ENCODE measurements at places on chromosomes 2 and 18.

DNA sequence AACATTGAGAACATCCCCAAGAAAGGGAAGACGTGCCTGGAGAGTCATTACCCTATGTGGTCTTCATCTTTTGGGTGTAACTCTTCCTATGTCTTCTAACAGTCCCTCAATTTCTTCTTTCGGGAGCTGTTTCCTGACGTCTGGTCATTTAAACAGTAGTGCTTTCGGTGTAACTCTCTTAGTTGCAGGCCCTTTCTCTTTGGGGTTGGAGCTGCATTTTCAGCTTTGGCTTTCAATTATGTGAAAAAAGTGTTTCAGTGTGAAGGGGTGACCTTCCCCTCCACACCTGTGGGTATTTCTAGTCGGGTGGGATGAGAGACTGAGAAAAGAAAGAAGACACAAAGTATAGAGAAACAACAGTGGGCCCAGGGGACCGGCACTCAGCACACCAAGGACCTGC lies 105.9 kb downstream of the CERS6 start:
- DNase-seq: no peak

- DNase-seq: no peak
Observed at GRCh38 chr2:188114014-188114413, 177.7 kb upstream of the GULP1 start.

GRCh38 chr2:898319-898718 lies 52.3 kb upstream of the SNTG2 start:
- DNase-seq: no peak

- DNase-seq: no peak
Observed at GRCh38 chr2:176280867-176281658, 11.8 kb downstream of the MTX2 start.

DNA sequence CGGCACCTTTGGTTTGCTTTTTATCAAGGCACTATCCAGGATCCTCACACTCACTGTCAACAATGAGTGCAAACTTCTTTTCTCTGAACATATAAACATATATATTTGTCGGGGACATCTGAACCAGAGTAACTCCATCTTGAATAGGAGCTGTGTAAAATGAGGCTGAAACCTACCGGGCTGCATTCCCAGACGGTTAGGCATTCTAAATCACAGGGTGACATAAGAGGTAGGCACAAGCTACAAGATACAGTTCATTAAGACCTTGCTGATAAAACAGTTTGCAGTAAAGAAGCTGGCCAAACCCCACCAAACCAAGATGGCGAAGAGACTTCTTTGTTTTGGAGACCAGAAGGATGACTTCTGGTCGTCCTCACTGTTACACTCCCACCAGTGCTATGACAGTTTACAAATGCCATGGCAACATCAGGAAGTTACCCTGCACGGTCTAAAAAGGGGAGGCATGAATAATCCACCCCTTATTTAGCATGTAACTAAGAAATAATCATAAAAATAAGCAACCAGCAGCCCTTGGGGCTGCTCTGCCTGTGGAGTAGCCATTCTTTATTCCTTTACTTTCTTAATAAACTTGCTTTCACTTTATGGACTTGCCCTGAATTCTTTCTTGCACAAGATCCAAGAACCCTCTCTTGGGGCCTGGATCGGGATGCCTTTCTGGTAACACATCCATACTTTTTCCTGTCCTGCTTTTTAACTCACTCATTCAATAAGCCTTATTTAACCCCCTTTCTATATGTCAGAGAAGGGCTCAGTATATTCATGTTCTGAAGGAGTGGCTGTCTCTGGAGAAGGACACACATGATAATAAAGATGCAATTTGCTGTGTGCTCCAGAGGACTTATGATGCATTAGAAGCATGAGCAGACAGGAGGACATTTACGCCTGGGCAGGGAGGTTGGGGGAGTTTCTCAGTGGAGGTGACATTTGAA lies 65.4 kb downstream of the TACR1 start:
- DNase-seq: no peak

- DNase-seq: no peak
Observed at GRCh38 chr2:101858910-101859309, 132.8 kb upstream of the IL1R2 start.

DNA sequence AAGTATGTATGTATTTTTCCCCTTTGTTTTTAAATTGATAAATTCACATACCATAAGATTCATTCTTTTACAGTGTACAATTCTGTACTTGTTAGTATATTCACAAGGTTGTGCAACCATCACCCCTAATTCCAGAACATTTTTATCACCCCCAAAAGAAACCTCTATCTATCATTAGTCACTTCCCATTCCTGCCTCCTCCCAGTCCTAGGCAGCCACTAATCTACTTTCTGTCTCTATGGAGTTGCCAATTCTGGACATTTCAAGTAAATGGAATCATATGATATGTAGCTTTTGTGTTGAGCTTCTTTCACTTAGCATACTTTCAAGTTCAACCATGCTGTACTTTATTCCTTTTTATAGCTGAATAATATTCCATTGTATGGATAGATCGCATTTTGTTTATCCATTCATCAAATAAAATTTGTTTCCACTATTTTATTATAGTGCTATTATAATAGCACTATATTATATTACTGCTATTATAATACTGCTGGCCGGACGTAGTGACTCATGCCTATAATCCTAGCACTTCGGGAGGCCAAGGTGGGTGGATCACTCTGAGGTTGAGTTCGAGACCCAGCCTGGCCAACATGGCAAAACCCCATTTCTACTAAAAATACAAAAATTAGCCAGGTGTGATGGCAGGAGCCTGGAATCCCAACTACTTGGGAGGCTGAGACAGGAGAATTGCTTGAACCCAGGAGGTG lies 10.9 kb downstream of the STARD7 start:
- no peak for DNase-seq

DNA sequence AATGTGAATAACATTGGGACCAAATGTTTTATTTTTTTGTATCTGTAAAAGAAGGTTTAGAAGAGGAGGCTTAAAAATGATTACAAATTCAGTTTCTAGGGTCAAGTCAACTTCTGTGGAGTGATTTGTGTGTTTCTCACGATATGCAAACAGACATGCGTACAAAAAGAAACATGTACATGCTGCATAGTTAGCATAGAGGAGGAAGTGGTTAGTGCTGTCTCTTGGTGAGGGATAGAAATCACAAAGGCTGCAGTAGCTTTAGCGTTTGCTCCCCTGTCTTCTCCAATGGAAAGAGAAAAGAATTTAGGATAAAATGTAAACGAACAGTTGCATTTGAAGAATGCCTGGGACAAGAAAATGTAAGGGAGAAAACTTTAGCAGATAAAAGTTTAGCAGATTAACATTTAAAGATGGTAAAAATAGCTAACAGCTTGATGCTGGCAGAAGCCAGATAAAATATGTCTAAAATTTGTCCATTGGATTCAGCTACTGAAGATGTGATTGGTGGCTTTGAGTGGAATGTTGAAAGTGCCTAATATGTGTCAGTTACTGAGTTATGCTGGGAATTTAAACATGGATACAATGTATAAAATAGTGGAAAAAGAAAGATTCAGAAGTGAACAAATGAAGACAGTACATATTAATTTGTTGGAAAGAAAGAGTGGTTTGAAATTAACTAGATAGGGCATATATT lies 44.9 kb downstream of the MALT1 start:
- peak; percentile 58 for DNase-seq

- DNase-seq: no peak
Observed at GRCh38 chr2:203585516-203585915, 50.4 kb upstream of the RAPH1 start.

DNA sequence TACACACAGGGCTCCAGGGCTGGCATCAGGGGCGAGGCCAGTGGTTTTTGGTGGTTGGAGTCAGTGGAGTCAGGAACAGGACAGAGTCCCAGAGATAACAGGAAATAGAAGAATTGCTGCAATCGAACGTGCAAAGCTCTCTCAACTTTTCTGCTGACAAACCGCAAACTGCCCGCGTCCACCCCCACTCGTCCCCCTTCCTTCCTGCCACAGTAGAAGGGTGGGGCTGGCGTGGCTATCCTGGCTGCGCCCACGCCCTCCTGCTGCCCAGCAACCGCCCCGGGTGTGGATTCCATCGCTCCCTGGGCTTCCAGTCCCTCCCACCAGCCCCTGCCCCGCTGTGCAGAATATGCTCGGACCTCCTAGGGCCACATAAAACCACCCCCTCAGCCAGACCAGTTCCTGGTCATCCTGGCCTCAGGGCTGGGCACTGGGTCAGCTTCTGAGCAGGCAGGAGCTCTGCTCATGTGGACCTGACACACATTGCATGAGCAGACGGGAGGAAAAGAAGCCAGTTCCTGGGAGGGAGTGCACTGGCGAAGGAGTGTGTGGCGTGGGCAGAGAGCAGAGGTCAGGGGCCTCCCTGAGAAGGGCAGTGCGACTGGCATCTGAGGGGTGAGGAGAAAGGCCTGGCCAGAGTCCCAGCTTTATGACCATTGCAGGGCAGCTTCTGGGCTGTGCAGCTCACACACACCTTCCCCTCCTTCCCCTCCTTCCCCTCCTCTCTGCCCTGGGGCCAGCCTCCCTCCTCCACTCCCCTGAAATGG lies 85.4 kb upstream of the ATG16L1 start:
- DNase-seq: peak; percentile 52

DNA sequence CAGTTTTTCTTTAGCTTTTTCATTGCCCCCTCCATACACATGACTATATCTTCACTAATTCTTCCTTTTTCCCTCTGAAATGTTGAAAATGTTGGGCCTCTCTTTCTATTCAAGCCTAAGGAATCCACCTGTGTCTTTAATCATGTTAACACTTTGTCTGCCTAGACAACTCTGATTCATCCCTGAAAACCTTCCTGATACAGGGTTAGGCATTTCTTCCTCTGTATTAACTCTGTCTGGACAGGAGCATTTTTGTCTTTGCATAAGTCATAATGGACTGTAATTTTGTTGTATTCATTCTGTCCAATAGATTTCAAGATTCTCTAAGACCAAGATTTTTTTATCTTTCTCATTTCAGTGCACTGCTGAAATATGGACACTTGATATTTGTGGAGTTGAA lies 297.3 kb downstream of the IKZF2 start:
- DNase-seq: no peak

DNA sequence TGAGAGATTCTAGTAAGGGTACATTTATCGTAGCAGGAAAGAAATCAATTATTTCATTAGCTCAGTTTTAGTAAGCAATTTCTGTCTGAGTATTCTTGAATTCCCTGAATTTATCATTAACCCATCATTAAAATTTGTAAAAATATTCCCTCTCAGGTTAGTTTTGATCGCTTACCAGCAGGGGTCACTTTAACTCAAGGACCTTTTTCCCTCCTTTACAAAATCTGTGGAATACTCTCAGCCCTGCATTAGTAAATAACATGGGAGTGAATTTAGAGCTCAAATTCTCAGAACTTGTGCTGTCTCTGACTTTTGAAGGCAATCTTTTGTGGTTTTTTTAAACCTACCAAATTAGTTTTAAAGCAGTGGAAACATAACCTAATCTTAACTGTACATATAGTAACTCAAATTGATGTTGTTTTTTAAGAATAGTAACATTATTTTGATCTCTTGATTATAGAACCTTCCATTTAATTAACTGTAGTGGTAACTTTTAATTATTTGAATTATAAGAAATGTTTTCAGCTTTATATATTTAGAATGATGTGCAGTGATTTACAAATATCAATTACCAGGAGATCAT lies 97.2 kb downstream of the AGPS start:
- no peak for DNase-seq

DNA sequence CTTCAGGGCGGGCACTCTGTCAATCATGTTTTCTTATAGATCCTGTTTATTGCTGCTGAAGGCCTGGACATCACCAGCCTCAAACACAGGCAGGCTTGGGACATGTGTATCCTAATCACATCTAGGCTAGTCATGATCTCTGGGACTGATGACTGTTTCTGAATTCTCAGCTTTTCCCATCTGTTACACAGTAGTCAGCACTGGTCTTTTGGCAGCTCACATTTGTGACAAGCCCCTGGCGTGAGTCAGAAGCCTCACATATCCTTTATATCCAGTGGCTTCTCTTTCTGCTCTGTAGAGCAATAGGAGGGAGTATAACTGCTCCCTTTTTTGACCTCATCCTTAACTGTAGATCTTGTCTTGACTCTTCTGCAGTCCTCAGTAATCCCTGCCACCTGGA lies 4.5 kb downstream of the SEMA4F start:
- no peak for DNase-seq

- no peak for DNase-seq
Observed at GRCh38 chr18:49613641-49614151, 51.8 kb downstream of the LIPG start.

DNA sequence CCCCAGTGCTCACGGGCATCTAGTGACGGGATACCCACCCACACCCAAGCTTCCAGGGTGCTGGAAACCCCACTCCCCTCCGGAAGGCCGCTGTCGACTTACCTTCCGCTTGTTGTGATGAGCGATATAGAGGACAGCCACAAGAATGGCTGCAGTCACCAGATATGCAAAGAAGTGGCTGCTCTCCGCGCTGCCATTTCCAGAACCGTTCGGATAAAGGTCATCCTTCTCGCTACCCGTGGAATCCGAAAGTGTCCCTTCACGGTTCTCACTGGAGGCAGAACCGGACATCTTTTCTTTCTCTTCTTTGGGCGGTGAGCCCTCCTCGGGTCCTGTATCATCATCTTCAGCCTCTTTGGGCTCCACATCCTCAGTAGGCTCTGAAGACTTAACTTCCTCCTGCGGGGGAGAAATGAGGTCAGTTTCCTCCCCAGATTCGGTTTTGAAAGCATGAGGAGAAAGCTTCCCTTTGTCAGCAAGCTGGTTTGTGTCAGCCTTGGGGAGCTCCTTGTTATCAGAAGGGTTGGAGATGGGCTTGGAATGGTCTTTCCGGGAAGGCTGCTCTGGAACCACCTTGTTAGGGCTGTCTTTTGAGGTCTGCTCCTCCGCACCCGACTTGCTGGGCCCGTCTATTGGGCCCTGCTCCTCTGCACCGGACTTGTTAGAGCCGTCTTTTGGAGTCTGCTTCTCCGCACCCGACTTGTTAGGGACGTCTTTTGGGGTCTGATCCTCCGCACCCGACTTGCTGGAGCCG lies 1.2 kb downstream of the TGOLN2 start:
- peak; percentile 65 for DNase-seq

DNA sequence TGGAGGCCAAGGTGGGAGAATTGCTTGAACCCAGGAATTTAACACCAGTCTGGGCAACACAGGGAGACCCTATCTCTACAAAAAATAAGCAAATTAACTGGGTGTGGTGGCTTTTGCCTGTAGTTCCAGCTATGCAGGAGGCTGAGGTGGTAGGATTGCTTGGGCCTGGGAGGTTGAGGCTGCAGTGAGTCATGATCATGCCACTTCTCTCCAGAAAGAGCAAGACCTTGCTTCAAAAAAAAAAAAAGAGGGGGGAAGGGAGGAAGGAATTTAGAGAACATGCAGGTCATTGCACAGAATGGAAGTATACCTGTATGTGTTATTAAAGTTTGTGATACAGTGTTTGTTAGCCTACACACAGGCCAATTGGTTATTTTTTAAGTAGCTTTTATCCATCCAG lies 25.8 kb downstream of the PKP4 start:
- DNase-seq: no peak
